Cerebellum (tissue), 4 donors: ENCODE measurements at places on chromosomes 3 and 15. TPM values are rescaled to one million over a fixed set of nuclear protein-coding genes. Genes with fewer than 3 reads are reported as not detected.

The A4GNT gene
- not detected for total RNA-seq

The KIF23 gene
- total RNA-seq: 14.9 TPM

The BTLA gene
- total RNA-seq: 0.45 TPM

GRCh38 chr3:54772051-54772450 is 155.8 kb downstream of the LRTM1 start:
- no peak for DNase-seq

- DNase-seq: no peak
These were observed 15.2 kb downstream of the RFTN1 start for GRCh38 chr3:16498130-16498890.

- DNase-seq: no peak
These were observed 1.2 kb downstream of the SETD2 start for GRCh38 chr3:47162697-47163168.
